ENCODE measurements at places on chromosomes 7 and 10. TPM values are rescaled to one million over a fixed set of nuclear protein-coding genes. Genes with fewer than 3 reads are reported as not detected.

DNA sequence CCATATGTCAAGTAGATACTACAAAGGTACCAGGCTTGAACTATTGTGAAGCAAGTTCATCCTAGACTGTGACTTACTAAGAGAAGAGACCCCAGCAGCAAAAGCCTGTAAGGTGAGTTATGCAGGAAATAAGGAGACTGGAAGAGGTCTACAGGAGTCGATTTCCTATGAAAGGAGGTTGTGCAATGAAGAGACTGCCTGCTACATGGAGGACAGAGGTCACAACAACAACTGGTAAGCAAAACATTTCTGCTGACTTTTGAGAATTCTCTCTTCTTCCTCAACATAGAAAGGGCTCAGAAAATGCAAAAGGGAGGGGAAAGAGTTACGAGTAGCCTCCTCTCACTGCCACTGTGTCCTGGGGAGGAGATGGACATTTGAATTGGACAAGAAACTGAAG lies 42.4 kb downstream of the PDK4 start:
- no peak for DNase-seq

- peak; percentile 60 for DNase-seq
Measured at GRCh38 chr7:24756545-24757352, 515 bp downstream of the GSDME start.

- no peak for DNase-seq
Measured at GRCh38 chr10:48454302-48455054, 148.0 kb downstream of the MAPK8 start.

The CPA2 gene
- total RNA-seq: not detected

The CYP3A4 gene
- total RNA-seq: not detected

- no peak for DNase-seq
Measured at GRCh38 chr10:98144985-98145384, 10.5 kb downstream of the R3HCC1L start.

DNA sequence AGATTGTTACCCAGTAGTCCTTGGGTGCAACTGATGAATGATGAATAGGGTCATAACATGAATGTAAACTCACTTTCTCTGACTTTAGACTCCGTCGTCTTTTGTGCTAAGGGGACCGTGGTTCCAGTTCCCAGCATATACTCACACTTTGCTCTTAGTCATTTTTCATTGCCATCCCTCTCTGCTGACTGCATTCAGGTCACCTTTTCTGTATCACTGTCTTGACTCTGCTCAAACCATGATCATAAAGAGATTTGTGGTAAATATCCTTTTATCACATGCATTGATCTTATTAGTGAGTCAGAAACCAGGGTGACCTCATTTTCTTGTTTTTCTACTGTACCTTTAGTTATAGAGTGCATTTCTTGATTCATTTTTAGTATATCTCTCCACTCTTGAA lies 141.1 kb upstream of the AGR3 start:
- DNase-seq: no peak

The PTPRN2 gene
- total RNA-seq: 0.78 TPM

- peak; percentile 60 for DNase-seq
Measured at GRCh38 chr10:17665747-17666146, 21.8 kb downstream of the STAM start.

GRCh38 chr10:20998036-20998435 lies 100.9 kb upstream of the NEBL start:
- no peak for DNase-seq

DNA sequence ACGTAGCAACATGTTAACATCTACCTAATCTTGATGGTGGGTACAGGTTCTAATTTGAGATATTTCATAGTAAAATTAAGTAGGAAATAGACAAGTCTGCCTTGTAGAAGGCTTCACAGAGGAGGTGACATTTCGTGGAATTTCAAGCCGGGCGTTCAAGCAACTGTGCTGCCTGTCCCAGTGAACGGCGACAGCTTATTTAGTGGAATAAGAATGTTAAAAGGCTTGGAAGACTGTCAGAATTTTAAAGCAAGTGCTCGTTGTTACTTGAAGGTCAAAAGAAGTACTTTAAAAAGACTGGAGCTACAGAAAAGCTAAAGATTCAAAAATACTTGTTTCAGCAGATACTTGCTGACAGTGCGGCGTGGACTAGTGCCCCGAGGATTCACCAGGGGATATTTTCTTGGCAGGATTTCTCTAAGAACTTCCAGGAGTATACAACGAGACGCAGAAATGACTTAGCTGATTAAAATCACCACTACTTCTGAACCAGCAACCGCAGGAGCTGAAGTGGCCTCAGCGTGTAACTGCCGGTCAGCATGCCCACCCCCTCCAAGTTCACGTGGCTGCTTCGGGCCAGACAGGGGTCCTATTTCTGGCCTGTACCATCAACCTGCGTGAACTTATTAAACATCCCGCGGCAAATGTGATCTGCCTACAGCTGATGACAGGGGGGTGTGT lies 46.5 kb downstream of the CTBP2 start:
- DNase-seq: no peak

GRCh38 chr7:130129011-130129411 lies 58.7 kb downstream of the KLHDC10 start:
- no peak for DNase-seq

The EBLN1 gene
- not detected for total RNA-seq

The AFAP1L2 gene
- total RNA-seq: 9.0 TPM

GRCh38 chr10:94859086-94859485 lies 79.4 kb upstream of the CYP2C9 start:
- no peak for DNase-seq

- DNase-seq: peak; percentile 6
Measured at GRCh38 chr7:127066974-127067373, 185.8 kb downstream of the GRM8 start.

GRCh38 chr10:95831515-95831914 lies 75.6 kb downstream of the ENTPD1 start:
- no peak for DNase-seq

GRCh38 chr7:55073976-55074528 lies 55.2 kb downstream of the EGFR start:
- peak; percentile 95 for DNase-seq

- no peak for DNase-seq
Measured at GRCh38 chr10:11351801-11352200, 259.6 kb downstream of the USP6NL start.

DNA sequence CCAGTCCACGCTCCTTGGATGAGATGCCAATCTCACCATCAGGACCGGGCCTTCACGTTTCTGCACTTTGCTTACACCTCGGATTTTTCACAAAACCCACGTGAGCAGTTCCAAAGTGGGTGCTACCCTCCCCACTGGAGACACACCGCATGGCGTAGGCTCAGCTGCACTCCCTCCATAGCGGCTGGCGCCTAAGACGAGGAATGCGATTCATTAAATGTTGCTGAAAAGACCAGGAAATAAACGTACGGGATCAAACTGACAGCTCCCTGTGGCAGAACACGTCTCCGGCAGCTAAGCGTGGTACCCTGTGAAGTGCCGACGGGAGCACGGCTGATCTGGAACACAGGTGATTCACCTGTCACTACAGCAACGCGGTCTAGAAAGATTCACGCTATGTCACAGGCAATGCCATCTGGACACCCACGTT lies 209.0 kb downstream of the DIP2C start:
- DNase-seq: no peak

- no peak for DNase-seq
Measured at GRCh38 chr7:129452589-129453231, 18.5 kb downstream of the STRIP2 start.

DNA sequence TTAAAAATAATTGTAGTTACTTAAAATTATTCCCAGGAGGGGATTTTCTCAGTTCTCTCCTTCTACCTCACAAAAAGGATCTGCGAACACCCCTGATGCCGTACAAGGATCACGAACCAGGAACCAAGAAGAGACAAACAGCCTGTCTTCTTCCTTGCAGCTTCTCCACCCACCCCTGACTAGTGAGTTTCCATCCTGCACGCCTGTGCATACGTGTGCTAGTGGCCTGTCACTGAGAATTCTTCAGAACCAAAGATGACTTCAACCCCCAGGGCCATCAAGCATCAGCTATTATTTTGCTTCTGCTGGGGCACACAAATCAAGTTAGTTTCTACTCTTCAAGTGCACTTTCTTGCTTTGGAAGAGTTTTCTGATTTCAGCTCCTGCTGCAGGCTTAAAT lies 175.5 kb upstream of the KLF6 start:
- DNase-seq: no peak

The GPR22 gene
- total RNA-seq: not detected

The ANLN gene
- total RNA-seq: 109 TPM

The PRKCQ gene
- total RNA-seq: 9.8 TPM

DNA sequence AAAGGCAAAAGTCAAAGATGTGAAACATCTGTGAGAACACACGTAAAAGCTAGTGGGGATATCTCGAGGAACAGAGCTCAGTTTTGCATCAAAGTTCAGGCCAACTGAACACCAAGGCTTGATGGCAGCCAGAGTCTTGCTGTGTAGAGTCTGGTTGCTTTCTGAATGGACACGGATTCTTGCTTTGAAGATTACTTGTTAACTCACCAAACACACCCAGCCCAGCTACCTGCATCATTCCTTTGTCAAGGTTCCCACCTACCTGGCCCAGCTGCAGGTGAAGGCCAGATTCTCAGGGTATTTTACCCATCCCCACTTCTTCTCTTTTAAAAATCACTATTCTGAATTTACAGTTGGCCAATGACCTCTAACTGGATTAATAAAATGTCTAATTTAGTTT lies 174.4 kb upstream of the PHYHIPL start:
- no peak for DNase-seq
